CD4-positive, alpha-beta T cell treated with Interferon gamma for 1 hour (primary cell): ENCODE measurements at places on chromosomes 4 and X.

DNA sequence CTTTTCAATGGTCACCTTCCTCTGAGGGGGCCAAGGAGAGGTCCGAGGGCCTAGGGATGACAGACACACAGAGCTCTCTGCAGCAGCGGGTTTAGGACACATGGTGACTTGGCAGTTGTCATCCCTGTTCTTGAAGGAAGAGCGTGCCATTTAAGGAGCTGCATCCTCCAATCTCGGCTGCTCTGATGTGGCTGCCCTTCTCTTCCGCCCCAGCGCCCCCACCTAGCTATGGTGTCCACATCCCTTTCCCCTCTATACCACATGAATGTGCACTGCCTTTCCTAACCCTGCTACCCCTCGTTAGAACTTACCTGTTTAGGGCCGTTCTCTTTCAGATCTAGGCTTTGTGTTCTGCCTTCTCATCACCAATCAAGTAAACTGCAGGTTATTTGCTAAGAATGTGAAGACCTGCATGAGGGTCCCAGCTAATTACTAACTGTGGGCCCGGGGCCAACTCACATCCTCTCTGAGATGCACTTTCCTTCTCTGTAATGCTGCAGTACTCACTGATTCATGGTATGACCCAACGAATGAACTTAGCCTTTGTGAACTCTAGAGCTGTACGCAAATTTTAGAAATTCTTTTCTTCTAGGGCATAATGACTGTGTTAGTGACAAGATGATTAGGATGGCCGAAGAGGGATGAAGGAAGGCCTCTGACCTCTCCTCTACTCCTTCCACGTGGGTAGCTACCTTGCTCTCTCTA lies 38.2 kb downstream of the CHST7 start:
- DNase-seq = no peak

GRCh38 chr4:176817204-176817603 lies 24.5 kb upstream of the VEGFC start:
- no peak for DNase-seq

DNA sequence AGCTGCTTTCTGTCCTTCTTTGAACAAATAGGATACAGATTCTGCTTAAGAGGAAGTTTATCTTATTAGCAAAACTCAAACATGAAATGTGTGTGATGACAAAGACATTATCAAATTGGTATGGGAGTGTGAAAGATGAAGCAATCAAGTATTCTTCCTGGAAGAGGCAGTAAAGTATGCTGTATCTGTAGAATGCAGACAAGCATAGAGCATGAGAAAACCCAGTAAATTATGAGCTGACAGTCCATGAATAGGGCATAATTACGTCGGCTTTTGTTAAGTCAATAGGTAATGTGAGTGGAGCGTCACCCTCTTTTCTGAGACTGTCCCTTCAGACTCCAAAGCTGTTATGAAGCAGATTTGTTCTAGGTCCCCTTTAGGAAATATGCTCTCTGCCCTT lies 458.6 kb upstream of the NWD2 start:
- DNase-seq = no peak

DNA sequence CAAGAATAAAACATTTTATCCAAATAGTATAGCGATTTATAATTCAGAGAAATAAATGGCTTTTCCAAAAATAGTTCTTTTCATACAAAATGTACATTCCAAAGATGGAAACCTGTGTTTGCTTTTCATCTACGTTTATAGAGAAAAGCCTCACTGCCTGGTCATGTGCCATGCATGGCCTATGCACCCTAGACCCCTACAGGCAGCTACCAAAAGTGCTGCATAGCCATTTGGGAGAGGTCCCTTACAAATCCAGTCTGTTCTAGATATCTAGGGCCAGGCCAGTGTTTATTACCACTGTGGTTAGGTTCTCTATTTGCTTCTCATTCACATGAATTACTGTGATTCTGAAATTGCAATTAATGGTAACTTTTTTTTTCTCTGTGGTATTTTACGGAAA lies 17.2 kb downstream of the HMGB2 start:
- DNase-seq = no peak

DNA sequence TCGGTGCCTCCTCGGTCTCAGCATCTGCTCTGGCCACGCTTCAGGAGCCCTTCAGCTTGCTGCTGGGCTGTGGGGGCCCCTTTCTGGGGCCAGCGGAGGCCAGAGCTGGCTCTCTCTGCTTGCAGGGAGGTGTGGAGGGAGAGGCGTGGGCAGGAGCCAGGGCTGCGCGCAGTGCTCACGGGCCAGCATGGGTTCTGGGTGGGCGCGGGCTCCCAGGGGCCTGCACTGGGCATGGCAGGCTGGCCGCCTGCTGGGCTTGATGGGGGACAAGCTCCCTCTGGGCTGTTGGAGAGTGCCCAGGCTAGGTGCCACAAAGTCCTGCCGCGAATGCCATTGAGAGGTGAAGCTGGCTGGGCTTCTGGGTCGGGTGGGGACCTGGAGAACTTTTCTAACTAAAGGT lies 57.3 kb upstream of the AGA start:
- DNase-seq = no peak

GRCh38 chrX:20743046-20743445 lies 476.3 kb upstream of the RPS6KA3 start:
- DNase-seq = no peak

DNA sequence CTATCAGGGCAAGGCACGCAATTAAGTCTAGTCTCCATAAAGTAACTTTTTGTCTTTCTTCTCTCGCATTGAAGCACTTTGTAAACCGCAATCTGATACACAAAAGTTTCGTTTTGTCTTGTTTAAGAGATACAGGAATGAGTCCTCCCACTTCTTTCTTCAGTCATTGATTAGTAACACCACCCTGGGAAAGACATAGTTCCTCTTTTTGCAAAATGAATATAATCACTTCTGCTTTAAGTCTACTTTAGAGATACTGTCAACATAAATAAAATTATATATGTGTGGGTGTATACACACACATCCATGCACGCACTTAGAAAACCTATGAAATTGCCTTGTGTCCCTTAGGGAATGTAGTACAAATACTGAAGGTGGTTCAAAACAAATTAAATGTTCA lies 11.7 kb downstream of the COQ2 start:
- DNase-seq = no peak

- no peak for DNase-seq
Observed at GRCh38 chr4:54783402-54784110, 125.8 kb downstream of the KIT start.

DNA sequence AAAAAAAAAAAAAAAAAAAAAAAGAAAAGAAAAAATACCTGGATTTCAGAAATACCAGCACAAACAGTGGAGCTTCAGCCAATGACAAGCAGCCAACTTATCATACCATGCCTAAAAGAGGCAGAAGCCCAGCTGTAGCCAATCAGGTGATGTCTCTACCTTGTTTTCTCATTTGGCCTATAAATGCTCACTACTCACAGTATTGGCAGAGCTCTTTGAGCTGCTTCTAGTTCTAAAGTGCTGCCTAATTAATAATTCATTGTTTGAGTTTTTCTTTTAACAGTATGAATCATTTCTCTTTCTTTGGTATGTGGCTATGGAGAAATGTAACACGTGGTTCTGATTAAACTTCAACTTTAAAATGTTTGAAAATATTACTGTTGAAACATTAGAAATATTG lies 188.8 kb upstream of the TECRL start:
- DNase-seq = no peak

DNA sequence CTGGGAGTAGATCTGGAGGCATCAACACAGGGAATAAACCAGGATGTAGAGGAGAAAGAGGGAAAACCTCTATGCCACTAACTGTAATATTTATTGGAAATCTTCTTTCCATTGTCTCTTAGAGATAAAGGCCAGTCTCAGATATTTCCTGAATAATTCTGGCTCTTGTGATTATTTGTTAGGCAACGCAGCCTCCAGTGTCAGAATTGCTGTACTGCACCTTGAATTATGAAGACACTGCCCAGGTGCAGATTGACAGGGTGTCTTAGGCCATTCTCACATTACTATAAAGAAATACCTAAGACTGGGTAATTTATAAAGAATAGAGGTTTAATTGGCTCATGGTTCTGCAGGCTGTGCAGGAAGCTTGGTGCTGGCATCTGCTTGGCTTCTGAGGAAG lies 100.7 kb upstream of the ZDHHC15 start:
- no peak for DNase-seq

- DNase-seq = no peak
Observed at GRCh38 chrX:15881381-15881897, 26.8 kb upstream of the AP1S2 start.

DNA sequence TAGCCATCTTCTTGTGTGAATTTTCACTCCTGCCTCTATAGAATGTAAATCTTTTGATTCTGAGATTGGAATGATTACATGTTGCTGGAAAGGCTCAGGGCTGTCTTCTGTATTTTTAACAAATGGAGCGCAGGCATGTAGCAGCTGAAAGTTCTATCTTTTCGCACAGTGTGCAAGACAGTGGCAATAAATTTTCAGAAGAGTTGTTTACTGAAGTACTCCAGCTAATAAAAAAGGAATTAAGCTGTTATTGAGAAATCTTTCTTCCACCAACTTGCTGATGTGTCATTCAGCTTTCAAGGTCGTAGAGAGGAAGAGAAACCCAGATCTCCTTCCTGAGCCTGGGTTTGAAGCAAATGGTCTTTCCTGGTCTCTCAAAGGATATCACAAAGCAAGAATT lies 122.0 kb upstream of the PUDP start:
- DNase-seq = no peak

DNA sequence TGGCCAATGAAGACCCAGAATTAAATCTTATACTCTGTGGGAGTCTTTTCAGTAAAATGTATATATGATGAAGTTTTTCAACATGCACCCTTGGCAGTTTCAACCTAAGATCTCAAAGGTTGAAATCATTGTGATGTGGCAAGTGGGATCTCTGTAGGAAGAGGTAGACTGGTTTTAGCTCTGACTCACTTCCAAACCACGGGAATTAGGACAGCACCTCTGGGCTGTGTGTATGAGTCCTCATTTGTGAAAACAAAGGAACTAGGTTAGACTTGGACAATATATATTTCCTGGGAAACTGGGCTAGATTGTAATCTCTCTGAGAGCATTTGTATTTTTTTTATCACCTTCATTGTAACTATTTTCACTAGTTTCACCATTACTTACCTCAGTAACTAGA lies 333.0 kb downstream of the ADGRL3 start:
- DNase-seq = no peak
